Upper lobe of right lung (tissue), 1 donor: ENCODE measurements at places on chromosomes 7 and 10. TPM values are rescaled to one million over a fixed set of nuclear protein-coding genes. Genes with fewer than 3 reads are reported as not detected.

The ITPRID1 gene
- total RNA-seq: not detected

- no peak for DNase-seq
- no peaks in the 10 kb centered on the region for H3K27me3 ChIP-seq
Observed at GRCh38 chr10:60235001-60235400, 154.7 kb downstream of the ANK3 start.

- DNase-seq: no peak
- peaks cover 9% of the 10 kb centered on the region for H3K27me3 ChIP-seq
- H3K4me3 ChIP-seq: no peak overlapping the region
- no peak overlapping the region for H3K27ac ChIP-seq
- no peaks in the 10 kb centered on the region for H3K4me1 ChIP-seq
Observed at GRCh38 chr7:158206341-158206740, 381.3 kb downstream of the PTPRN2 start.

The EBLN1 gene
- not detected for total RNA-seq

DNA sequence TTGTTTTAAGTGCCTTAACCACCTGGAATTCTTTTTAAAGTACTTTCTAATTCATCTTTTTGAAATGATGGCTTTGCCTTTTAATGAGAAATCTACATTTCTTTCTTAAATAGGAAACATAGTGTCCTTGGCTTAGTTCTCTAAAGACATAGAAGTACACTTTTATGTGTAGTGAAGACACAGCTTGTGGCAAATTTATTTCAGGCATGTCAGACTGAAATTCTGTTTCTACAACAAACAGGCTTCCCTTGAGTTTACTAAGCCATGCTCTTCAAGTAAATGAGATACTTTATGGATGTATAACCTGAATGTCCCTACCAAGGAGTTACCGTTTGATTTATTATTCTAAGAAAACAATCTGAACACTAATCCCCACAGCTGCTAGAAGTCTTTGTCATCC, 136.9 kb upstream of the MAGI2 start:
- no peaks in the 10 kb centered on the region for H3K27me3 ChIP-seq
- no peak for DNase-seq
- H3K27ac ChIP-seq: no peak overlapping the region
- no peaks in the 10 kb centered on the region for H3K36me3 ChIP-seq
- no peaks in the 10 kb centered on the region for H3K4me1 ChIP-seq

DNA sequence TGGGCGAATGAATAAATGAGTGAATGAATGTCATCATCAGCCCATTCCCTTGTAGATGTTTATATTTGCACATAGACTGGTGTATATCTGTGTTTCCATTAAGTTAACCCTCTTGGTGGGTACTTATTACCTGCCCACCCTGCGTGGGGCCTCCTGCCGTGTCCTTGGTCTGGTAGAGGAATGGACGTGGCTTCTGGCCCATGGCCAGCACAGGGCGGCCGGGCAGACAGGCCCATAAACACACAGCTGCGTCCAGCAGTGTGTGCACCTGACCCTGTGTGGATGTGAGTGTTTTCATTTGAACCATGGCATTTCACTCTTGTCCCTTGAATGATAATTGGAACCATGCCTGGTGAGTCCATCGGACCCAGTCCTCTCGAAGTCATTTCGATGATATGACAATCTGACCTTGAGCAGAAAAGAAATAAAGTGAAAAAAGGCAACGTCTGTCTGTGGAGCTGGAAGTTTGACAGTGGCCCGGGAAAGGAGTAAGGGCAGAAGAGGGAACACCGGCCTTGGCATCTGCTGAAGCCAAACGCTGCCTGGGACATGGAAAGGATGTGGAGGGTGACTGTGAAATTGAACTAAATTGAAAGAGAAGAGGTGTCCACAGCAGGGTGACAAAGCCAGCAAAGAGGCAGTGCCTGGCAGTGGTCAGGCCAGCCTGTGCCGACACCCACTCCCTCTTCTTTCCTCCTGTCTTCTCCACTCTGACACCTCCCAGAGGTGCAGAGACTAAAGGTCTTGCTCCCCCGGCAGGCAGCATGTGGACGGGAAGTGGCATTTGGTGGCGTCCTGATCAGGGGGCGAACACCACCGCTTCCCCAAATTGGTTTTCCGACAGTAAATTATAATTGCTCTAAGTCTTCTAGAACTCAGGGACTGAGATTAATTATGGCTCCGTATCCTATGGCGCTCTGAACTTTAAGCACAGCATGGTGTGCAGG, 199.0 kb upstream of the ZMIZ1 start:
- no peak overlapping the region for H3K27ac ChIP-seq
- H3K4me3 ChIP-seq: no peak overlapping the region
- no peaks in the 10 kb centered on the region for H3K36me3 ChIP-seq
- DNase-seq: no peak
- H3K27me3 ChIP-seq: no peaks in the 10 kb centered on the region

The TDRD1 gene
- total RNA-seq: 0.14 TPM

GRCh38 chr7:152871005-152871677, 111.6 kb downstream of the ACTR3B start:
- no peaks in the 10 kb centered on the region for H3K36me3 ChIP-seq
- peak; percentile 60 for DNase-seq
- H3K4me3 ChIP-seq: no peak overlapping the region
- H3K27me3 ChIP-seq: no peaks in the 10 kb centered on the region

DNA sequence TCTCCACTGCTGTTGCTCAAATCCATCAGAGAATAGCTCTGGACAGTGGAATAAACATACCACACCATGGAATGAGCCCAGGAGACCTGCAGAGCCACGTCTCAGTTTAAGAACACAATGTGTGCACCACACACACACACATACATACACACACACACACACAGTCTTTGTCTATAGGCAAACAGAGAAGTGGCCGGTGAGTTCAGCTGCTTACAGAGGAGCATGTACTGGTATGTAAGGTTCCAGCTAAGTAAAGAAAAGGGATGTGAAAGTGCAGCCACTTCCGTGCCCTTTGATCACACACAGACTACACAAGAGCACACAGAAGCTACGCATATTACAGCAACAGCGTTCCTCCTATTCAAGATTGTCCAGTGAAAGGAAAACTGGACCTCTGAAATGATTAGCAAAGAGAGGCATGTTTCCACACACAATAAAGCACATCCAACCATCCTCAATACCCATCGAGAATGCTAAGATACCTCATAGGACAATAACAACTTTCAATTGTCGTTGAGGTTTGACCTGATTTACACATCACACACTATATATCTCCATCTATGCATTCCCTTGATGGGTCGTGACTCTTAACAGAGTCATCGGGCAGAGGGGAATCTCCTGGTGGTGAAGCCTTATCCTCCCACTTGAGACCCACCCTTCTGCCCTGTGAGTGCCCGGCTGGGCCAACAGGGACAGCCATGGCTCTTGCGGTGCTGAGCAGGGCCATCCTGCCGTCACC, 23.6 kb downstream of the SLC35B4 start:
- no peaks in the 10 kb centered on the region for H3K4me1 ChIP-seq
- H3K36me3 ChIP-seq: peaks cover 22% of the 10 kb centered on the region
- no peaks in the 10 kb centered on the region for H3K27me3 ChIP-seq
- no peak for DNase-seq
- H3K4me3 ChIP-seq: no peak overlapping the region

DNA sequence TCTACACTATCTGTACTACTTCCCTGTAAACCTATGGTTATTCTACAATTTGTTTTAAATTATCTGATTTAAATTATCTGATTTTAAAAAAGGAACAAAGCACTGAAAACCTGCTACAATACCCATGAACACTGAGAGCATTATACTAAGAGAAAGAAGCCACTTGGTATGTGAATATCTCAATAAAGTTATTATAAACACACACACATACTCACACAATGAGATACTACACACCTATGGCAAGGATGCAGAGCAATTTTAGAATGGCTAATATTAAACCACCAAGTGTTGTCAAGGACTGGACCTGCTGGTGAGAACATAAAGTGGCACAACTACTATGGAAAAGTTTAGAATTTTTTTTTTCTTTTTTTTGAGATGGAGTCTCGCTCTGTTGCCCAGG, 82.7 kb downstream of the IGF2BP3 start:
- no peaks in the 10 kb centered on the region for H3K36me3 ChIP-seq
- H3K27me3 ChIP-seq: no peaks in the 10 kb centered on the region
- H3K4me3 ChIP-seq: no peak overlapping the region
- H3K4me1 ChIP-seq: no peaks in the 10 kb centered on the region

The NODAL gene
- total RNA-seq: not detected

- H3K36me3 ChIP-seq: no peaks in the 10 kb centered on the region
- H3K27me3 ChIP-seq: no peaks in the 10 kb centered on the region
- H3K27ac ChIP-seq: no peak overlapping the region
- no peak for DNase-seq
- H3K4me1 ChIP-seq: no peaks in the 10 kb centered on the region
Observed at GRCh38 chr7:128726059-128726736, 13.0 kb upstream of the CALU start.

GRCh38 chr7:12694817-12695216, 7.4 kb downstream of the ARL4A start:
- H3K27me3 ChIP-seq: no peaks in the 10 kb centered on the region
- no peak for DNase-seq
- H3K36me3 ChIP-seq: no peaks in the 10 kb centered on the region
- no peak overlapping the region for H3K27ac ChIP-seq
- peaks cover 8% of the 10 kb centered on the region for H3K4me1 ChIP-seq

GRCh38 chr10:47087667-47088066, 176.4 kb downstream of the PTPN20 start:
- H3K4me3 ChIP-seq: no peak overlapping the region
- no peaks in the 10 kb centered on the region for H3K4me1 ChIP-seq
- H3K36me3 ChIP-seq: no peaks in the 10 kb centered on the region
- no peaks in the 10 kb centered on the region for H3K27me3 ChIP-seq
- no peak for DNase-seq

GRCh38 chr10:28254290-28254985, 48.4 kb downstream of the MPP7 start:
- DNase-seq: no peak
- no peaks in the 10 kb centered on the region for H3K4me1 ChIP-seq
- peaks cover 4% of the 10 kb centered on the region for H3K27me3 ChIP-seq
- no peak overlapping the region for H3K4me3 ChIP-seq
- H3K36me3 ChIP-seq: no peaks in the 10 kb centered on the region

The CYP3A7 gene
- total RNA-seq: 1.6 TPM

DNA sequence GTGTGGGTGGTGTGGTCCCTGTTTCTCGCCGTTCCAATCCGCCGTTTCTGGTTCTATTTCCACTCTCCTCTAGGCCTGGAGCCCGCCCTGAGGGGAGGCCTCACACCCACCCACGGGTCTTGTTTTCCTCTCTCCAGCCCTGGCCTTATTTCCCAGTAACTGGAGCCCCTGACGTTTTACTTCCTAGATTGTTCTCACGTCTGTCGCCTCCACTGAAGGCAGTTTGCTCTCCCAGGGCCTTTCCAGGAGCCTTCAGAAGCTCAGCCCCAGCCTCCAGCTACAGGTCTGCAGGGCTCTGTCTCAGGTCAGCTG, 30.6 kb downstream of the CFAP46 start:
- no peaks in the 10 kb centered on the region for H3K27me3 ChIP-seq
- no peaks in the 10 kb centered on the region for H3K4me1 ChIP-seq
- no peak overlapping the region for H3K4me3 ChIP-seq
- peak; percentile 20 for DNase-seq

GRCh38 chr7:134865001-134865845, 85.8 kb downstream of the CALD1 start:
- peaks cover 8% of the 10 kb centered on the region for H3K4me1 ChIP-seq
- peaks cover 4% of the 10 kb centered on the region for H3K36me3 ChIP-seq
- no peaks in the 10 kb centered on the region for H3K27me3 ChIP-seq
- H3K27ac ChIP-seq: peak overlapping the region; percentile 67

- H3K36me3 ChIP-seq: no peaks in the 10 kb centered on the region
- H3K27ac ChIP-seq: no peak overlapping the region
- no peak for DNase-seq
- H3K4me1 ChIP-seq: peaks cover 4% of the 10 kb centered on the region
Observed at GRCh38 chr7:27906385-27907091, 166.6 kb downstream of the TAX1BP1 start.

The LZTS2 gene
- 50.0 TPM for total RNA-seq

DNA sequence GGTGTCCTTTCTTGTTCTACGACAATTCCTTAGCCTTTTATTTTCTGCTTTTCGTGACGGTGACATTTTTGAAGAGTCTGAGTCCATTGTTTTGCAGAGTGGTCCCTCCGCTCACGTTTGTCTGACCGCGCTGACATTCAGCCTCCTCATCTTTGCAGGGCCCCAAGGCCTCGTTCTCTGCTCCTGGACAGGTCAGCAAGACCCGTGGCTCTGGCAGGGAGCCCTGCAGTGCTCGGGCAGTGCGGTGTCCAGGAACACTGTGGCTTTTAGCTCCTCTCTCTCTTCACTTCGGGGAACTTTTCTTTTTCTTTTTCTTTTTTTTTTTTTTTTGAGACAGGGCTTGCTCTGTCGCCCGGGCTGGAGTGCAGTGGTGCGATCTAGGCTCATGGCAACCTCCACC, 142.5 kb downstream of the DNAJB6 start:
- no peak for DNase-seq
- H3K4me3 ChIP-seq: no peak overlapping the region
- no peaks in the 10 kb centered on the region for H3K36me3 ChIP-seq
- no peaks in the 10 kb centered on the region for H3K4me1 ChIP-seq

DNA sequence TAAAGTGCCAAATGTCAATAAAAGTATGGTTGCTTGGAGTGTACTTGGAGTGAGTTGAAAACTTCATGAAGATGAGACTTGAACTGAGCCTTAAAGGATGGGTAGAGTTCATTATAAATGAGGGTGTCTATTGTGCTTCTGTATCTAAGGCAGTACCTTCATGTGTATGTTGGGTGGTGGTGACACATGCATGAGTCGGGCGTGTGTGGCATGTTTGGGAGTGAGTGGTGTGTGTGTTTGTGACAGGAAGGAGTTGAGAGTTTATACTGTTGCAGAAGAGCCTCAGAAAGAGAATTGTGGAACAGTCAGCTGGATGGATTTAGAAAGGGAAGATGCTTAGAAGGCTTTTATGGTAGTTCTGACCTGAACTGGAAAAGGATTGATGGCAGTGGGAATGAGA, 6.0 kb upstream of the ZRANB1 start:
- H3K36me3 ChIP-seq: no peaks in the 10 kb centered on the region
- H3K27ac ChIP-seq: no peak overlapping the region
- H3K4me3 ChIP-seq: no peak overlapping the region
- no peaks in the 10 kb centered on the region for H3K27me3 ChIP-seq

GRCh38 chr7:128757203-128757602, 18.0 kb downstream of the CALU start:
- no peak overlapping the region for H3K4me3 ChIP-seq
- H3K27ac ChIP-seq: no peak overlapping the region
- peaks cover 7% of the 10 kb centered on the region for H3K4me1 ChIP-seq
- H3K36me3 ChIP-seq: peaks cover 99% of the 10 kb centered on the region

The DNAJC12 gene
- 1.6 TPM for total RNA-seq

The MLXIPL gene
- total RNA-seq: 11.1 TPM

- H3K4me1 ChIP-seq: no peaks in the 10 kb centered on the region
- DNase-seq: no peak
- H3K4me3 ChIP-seq: no peak overlapping the region
- no peaks in the 10 kb centered on the region for H3K27me3 ChIP-seq
Observed at GRCh38 chr10:113293167-113293566, 259.7 kb upstream of the HABP2 start.

DNA sequence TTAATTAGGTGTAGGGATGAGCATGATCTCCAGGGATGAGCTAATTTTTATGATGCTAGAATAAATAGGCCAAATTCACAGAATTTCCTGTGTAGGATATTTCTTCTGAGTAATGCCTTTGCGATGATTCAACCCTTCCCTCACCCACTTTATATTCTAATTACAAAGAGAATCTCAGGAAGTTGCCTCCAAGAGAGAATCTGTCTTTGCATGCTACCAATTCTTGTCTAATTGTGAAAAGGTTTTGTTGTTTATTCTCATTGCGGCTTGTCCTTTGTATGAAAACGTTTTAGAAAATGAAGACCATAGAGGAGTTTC, 6.3 kb downstream of the C7orf57 start:
- no peak overlapping the region for H3K27ac ChIP-seq
- H3K4me3 ChIP-seq: no peak overlapping the region
- no peak for DNase-seq
- no peaks in the 10 kb centered on the region for H3K27me3 ChIP-seq
- no peaks in the 10 kb centered on the region for H3K4me1 ChIP-seq
- H3K36me3 ChIP-seq: no peaks in the 10 kb centered on the region

The FZD8 gene
- total RNA-seq: 20.4 TPM

- no peak overlapping the region for H3K27ac ChIP-seq
- H3K27me3 ChIP-seq: no peaks in the 10 kb centered on the region
Observed at GRCh38 chr10:9824631-9825071, 1193.0 kb upstream of the CELF2 start.
